ENCODE measurements at places on chromosomes 3 and 15. TPM values are rescaled to one million over a fixed set of nuclear protein-coding genes. Genes with fewer than 3 reads are reported as not detected.
A peak's percentile ranks its signal among the peaks of the same experiment; 100 is the strongest.

GRCh38 chr15:65447145-65447544, 24.4 kb upstream of the IGDCC4 start:
- DNase-seq: no peak

HDGFL3 gene
- polyA plus RNA-seq: 30.4 TPM

DNA sequence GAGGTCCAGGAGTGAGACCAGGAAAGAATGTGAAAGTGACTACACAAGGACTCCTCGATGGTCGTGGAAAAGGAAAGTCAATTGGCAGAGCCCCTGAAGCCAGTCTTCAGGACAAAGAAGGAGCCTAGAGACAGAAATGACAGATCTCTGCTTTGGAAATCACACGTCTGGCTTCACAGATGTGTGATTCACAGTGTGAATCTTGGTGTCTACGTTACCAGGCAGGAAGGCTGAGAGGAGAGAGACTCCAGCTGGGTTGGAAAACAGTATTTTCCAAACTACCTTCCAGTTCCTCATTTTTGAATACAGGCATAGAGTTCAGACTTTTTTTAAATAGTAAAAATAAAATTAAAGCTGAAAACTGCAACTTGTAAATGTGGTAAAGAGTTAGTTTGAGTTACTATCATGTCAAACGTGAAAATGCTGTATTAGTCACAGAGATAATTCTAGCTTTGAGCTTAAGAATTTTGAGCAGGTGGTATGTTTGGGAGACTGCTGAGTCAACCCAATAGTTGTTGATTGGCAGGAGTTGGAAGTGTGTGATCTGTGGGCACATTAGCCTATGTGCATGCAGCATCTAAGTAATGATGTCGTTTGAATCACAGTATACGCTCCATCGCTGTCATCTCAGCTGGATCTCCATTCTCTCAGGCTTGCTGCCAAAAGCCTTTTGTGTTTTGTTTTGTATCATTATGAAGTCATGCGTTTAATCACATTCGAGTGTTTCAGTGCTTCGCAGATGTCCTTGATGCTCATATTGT, 6.0 kb downstream of the CCR2 start:
- peak; percentile 8 for DNase-seq

DNA sequence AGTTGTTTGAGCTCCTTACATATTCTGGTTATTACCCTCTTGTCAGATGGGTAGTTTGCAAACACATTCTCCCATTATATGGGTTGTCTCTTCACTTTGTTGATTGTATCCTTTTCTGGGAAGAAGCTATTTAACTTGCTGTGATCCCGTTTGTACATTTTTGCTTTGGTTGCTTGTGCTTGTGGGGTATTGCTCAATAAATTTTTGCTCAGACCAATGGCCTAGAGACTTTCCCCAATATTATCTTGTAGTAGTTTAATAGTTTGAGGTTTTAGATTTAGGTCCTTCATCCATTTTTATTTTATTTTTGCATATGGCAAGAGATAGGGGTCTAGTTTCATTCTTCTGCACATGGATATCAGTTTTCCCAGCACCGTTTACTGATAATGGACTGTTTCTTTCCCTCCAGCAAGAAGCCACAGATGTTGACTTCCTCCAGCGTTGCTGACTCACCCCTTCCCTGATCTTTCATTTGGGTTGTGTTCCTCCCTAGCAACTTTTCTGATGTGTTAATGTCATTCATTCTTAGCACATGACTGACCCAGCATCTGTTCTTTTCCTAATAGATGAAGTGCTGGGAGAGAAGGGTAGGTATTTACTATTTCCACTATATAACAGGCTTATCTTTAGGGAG, 166.7 kb upstream of the SGO1 start:
- no peak for DNase-seq

GRCh38 chr3:171058058-171058457, 31.5 kb upstream of the SLC2A2 start:
- no peak for DNase-seq

CPNE9 gene
- polyA plus RNA-seq: 0.73 TPM

GRCh38 chr15:76904461-76905012, 603 bp downstream of the SCAPER start:
- peak; percentile 61 for DNase-seq

DNA sequence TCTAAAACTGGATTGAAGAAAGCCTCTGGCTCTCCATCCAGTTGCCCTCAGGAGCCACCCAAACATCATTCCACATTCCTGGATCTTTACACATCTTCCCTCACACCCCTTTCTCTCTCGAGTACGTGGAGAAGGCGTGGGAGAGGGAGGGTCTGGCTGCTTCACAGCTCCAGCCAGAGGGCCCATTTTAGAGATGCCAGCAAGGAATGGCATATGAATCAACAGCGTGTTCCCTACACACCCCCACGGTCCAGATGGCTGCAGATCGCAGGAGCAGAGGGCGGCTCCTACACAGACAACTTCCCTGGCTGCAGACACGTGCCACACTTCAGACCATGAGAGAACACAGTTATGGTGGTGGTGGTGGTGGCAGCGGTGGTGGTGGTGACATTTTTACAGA, 280.1 kb downstream of the ERC2 start:
- DNase-seq: no peak

SLC22A13 gene
- 0.34 TPM for polyA plus RNA-seq

GOLGA8K gene
- polyA plus RNA-seq: 1.6 TPM

GRCh38 chr15:74422652-74423430, 10.9 kb downstream of the SEMA7A start:
- DNase-seq: no peak

DNAJA4 gene
- polyA plus RNA-seq: 27.3 TPM

- DNase-seq: no peak
These were observed 332.1 kb downstream of the VGLL3 start for GRCh38 chr3:86658876-86659275.

KCNH8 gene
- polyA plus RNA-seq: 2.2 TPM

GOLGA8J gene
- polyA plus RNA-seq: 0.19 TPM

- no peak for DNase-seq
These were observed 50.7 kb upstream of the RAD18 start for GRCh38 chr3:9013782-9014563.

DNA sequence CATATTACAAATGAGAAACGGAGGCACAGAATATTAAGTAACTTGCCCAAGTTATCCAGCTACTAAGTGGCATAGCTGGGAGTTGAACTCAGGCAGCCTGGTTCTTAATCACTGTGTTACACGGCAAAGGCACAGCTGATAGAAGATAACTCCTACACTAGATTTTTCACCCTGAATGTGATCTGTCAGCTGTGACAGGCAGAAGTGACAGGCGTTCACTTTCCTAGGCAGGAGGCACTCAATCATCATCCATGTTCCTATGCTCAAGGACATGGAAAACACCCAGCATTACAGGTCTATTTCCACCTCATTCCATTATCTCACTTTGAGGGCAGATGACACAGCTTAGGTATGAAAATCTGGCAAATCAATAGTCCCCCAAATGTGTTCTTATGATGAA, 35.6 kb downstream of the TBC1D2B start:
- no peak for DNase-seq

DNA sequence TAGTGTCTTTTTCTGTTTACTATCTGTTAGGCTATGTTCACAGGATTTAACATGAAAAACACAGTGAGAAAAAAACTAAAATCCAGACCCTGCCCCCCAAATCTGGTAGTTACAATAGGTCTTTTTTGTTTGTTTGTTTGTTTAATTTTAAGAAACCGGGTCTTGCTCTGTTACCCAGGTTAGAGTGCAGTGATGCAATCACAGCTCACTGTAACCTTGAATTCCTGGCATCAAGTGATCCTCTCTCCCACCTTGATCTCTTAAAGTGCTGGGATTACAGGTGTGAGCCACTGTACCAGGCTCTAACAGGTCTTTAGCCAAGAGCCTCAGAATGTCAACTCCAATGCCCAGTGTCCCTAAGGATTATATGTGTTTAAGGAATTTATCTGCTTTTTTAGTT, 88.0 kb upstream of the GOLIM4 start:
- no peak for DNase-seq

DNA sequence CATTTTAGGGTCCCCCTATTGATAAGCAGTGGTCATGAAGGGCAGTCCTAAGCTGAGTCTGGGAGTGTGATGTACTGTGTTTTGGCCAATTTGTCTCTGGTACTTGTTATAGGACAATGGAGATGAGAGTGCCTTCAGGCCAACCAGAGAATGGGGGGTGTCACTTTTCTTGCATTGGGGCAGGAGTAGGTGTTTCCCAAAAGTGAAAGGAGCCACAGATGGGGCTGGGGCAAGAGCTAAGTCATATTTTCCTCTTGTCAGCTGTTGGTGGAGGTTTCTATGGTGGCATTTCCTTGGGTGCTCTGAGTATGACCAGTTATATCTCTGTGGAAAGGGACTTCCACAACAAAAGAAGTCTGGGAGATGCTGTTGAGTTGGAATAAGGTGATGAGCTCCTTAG, 24.7 kb upstream of the BSN start:
- no peak for DNase-seq

PRSS50 gene
- 3.1 TPM for polyA plus RNA-seq

C3orf70 gene
- polyA plus RNA-seq: 10.2 TPM

DNA sequence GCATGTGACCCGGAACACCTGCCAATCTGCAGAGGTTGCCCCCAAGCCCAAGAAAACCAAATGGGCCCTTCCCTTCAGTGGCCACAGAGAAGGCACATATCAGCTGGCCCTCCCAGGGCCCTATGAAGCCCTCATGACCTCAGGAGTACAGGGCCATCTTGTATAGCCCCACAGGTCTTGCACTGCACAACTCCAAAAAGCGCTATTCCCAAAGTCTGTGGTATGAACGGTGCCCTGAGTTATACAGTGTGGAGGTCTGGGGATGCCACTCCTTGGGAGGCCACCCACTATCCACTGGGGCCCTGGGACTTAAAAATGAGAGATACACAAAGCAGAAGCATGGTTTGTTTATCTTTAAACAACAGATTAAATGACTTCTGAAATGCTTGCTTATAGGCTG, 61.5 kb downstream of the CAPN7 start:
- DNase-seq: no peak

GRCh38 chr3:33438284-33438668, 1.9 kb downstream of the UBP1 start:
- peak; percentile 67 for DNase-seq

PYDC2 gene
- polyA plus RNA-seq: not detected

GRCh38 chr3:122132949-122133540, 50.4 kb upstream of the CASR start:
- DNase-seq: no peak

DNA sequence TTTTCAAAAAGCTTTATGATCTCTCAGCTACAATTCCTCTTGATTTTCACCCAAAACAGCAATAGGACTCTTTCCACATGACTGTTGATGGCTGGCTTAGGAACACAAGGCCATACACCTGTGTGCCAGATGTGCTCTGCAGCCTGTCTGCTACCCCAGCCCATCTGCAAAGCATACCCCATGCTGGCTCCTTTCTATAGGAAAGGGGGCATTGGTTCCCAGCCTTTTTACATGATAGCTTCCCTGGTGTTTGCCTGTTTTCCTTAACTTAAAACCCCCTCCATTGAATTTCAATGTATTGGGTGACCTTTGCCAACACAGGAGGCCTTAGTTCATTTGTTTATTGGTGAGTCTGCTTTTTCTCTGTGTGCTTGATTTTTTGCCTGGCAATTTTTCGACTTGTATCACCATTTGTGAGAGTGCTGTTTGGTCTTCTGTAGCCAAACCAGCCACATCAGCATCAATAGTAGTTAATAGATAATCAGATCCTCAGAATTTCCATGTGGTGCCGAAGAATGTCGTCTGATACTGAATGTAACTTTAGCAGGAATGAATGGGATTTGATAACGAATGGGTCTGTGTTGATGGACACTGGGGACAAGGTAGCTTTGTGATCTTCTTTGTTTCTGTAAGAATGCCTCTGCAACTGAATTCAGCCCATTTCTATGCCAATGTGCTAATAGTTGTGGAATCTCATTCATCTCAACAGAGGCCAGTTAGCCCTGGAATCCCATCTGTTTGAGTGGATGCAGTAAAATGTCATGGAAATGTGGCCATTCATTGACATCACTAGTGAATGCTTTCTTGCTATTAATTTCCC, 272.2 kb upstream of the RARB start:
- DNase-seq: no peak

- no peak for DNase-seq
These were observed 49.6 kb downstream of the SCN5A start for GRCh38 chr3:38599886-38600285.

DNA sequence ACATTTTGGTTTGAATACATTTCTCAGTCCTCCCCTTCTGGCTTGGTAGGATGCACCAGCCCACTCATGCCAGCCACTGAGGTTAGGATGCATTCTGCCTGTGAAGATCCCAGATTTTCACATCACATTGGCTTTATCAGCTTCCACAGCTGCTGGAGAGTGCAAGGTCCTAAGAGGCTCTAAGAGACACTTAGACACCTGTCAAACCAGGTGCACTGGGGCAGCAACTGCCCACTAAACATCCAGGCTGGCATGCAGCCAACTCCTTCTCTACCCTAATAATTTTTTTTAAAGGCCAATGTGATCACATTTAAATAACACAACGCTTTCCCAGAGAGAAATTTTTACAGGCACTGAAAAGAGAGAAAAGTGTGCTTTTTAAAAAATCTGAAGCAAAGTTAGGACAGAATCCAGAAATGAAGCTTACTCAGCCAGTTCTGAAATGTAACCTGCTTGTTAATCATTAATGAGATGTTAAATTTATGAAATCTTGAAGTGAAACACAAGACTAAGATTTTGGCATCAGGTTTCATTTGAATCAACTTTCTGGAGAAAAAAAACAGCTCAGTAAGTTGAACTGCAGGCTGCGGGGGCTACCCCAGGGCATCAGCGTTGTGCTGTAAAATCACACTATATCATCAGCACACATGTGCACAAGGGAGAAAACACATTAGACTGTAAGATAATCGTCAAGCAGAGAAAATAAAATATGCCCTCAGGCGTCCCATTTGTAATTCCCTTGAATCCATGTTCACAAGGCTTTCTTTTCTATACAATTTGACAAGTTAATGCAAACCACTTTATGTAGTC, 312.9 kb downstream of the ZBBX start:
- DNase-seq: peak; percentile 52

DNA sequence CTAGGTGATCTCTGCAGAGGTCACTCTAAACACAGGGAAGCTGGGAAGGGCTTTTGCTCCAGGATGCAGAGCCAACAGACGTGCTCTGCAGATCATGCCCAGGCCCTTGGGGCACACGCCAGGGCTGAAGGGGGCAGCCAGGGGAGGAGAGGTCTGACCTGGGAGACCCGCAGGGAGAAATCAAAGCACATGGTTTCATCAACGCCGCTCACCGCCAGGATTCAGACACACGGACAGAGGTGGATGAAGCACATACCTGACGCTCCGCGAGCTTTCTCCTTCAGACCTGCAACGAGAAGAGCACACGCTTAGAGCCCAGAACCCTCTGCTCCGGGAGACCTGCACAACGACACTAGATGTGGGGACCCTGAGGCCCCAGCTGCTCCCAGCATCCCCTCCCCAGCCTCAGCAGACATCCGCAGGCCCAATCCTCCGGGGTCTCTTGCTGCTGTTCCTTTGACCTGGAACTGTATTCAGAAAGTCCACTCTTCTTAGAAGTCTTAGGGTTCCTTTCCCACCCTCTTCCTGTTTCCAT, 90.7 kb upstream of the IQSEC1 start:
- DNase-seq: no peak

- DNase-seq: no peak
These were observed 217.8 kb upstream of the CD96 start for GRCh38 chr3:111324151-111324550.

GRCh38 chr3:65960087-65960486, 78.6 kb downstream of the MAGI1 start:
- DNase-seq: no peak

Measured in large intestine (tissue), 12 donors.